ENCODE measurements at places on chromosomes 6 and 20.

DNA sequence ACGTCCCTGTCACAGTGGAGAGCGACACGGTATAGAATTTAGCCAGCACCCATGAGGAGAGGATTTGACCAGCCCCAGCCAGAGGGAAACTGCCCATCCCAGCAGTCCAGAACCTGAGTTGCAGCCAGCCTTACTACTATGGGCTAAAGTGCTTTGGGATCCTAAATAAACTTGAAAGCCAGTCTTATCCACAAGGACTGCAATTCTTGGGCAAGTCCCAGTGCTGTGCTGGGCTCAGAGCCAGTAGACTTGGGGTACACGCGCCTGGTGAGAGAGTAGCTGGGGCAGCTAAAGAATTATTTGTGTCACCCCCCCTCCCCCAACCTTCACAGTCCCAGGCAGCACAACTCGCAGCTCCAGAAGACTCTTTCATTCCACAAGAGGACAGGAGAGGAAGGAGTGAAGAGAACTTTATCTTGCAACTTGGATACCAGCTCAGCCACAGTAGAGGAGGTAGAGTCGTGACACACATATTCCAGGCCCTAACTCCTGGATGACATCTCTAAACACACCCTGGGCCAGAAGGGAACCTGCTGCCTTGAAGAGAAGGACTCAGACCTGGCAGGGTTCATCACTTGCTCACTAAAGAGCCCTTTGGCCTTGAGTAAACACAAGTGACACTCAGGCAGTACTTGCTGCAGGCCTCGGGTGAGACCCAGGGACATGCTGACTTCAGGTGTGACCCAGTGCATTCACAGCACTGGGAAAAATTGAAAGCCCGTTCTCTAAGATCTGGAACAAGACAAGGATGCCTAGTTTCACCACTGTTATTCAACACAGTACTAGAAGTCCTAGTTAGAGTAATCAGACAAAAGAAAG, 100.3 kb downstream of the REV3L start:
- DNase-seq = no peak

DNA sequence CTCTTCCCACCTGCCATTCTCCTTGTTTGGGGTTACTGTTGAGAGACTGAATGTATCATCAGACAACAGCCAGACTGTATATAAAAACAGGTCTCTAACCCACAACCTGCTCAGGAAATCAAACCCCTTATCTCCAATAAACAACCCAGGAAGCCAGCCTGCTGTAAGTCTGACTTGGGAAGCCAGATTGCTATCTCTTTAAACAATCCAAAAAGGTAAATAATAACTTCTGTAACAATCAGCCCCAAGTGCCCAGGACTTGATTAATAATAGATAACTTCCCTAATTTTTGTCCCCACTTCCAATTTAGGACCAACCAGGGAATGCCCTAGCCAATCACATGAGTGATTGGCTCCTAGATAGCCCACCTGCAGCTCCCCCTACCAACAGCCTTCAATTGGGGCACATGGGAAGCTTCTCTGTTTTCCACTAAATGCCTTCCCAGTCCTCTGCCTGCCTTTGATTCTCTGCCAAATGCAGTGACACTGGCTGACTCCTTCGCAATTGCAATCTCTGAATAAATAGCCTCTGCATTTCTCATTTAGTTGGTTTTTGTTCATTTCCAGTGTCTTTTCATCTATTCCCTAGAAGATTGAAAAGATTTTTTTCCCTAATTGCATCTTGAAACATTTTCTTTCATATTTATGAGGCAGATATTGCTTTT, 117.1 kb upstream of the TAB2 start:
- DNase-seq = no peak

DNA sequence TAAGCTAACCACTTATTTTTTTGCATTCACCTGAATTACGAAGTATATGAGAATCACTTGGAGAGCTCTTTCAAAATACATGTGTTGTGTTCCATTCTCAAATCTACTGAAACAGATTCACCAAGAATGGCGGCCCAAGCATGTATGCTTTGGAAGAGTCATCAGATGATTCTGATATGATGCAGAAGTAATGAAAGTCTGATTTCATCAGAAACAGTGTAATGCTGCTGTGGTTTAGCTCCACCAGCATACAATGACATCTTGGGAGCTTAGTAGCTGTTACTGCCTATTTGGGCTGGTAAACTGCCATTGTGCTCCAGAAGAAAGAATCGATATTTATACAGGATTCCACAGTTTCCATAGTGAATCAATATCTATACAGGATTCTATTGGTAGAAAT, 52.9 kb downstream of the UBR2 start:
- DNase-seq = no peak

GRCh38 chr20:50068041-50068651, 44.8 kb downstream of the UBE2V1 start:
- DNase-seq = no peak
